ENCODE measurements at places on chromosomes 7 and 10.
A peak's percentile ranks its signal among the peaks of the same experiment; 100 is the strongest.

DNA sequence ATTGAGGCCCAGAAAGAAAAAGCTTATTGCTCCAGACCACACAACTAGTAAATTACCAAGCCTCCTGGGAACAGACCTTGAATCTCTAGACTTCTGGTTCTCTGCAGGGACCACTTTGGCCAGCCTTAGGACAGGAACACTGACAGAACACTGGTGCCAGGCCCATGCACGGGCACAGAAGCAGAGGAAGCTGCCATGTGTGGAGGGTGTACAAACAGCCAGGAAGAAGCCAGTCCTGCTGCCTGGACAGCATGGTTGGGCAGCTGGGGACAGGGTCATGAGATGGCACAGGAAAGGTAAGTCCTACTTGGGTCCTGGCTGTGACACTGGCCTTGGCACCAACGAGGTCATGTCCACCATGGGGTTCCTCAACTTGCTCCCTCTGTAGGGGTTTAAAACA lies 19.2 kb downstream of the MMRN2 start:
- no peak for DNase-seq

GRCh38 chr10:93075369-93076221 lies 1.9 kb downstream of the CYP26A1 start:
- DNase-seq: peak; percentile 49

GRCh38 chr7:116575853-116576252 lies 51.0 kb downstream of the CAV1 start:
- DNase-seq: no peak

DNA sequence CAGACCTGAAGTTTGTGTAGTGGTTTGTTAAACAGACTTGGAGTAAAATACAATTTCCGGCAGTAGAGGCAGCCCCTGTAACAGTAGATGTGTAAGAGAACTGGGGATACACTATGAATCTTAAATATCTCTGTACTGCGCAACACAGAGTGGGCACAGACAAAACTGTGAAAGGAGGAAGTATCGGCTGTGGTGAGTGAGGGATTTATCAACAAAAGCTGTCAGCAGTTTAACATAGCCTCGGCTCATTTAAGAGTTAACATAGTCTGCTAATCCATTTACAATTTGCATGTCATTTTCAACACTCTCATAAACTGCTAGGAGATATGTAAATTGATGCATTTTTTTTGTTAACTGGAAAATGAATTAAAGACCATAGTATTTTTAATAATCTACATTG lies 225.2 kb downstream of the ZWINT start:
- DNase-seq: no peak

DNA sequence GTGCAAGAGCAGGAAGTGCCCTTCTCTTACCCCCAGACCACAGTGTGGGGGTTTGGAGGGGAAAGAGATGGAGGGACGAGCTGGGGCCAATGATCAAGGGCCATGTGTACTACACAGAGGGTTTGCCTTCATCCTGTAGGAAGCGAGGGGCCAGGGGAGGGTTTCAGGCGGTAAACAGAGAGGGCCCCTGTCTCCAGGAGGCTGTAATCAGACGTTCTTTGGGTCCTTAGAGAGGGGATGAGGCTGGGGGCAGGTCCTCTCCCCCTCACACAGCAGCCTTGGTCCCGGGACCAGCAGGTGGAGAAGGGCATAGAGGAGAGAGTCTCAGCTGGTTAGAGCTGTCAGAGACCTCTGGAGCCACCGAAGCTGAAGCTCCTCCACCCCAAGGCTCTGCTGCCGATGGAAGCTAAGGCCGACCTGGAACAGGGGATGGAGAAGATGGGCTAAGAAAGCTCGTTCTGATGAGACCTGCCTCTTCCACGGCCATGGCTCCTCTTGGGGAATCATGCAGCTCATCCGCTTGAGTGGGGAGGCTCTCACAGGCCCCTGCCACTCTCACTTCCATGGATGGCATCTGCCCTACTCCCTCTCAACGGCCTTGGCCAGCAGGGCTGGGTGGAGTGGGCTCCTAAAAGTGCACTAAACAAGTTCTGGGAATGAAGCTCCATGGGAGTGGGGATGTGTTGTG lies 3.5 kb downstream of the LOXL4 start:
- DNase-seq: no peak

DNA sequence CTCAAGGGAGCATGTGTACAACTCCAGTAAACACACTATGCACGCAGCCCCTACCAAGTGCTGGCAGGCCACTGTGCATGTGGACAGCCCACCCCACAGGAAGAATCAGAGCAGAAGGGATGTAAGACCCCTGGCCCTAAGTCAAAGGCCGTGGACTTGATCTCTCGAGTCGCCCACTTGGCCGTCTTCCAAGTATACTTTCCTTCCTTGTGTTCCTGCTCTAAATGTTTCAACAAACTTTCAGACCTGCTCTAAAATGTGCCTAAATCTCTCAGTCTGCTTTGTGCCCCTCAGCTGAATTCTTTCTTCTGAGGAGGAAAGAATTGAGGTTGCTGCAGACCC lies 21.1 kb upstream of the NOM1 start:
- DNase-seq: no peak

GRCh38 chr7:74178632-74179031 lies 4.5 kb downstream of the EIF4H start:
- DNase-seq: no peak

DNA sequence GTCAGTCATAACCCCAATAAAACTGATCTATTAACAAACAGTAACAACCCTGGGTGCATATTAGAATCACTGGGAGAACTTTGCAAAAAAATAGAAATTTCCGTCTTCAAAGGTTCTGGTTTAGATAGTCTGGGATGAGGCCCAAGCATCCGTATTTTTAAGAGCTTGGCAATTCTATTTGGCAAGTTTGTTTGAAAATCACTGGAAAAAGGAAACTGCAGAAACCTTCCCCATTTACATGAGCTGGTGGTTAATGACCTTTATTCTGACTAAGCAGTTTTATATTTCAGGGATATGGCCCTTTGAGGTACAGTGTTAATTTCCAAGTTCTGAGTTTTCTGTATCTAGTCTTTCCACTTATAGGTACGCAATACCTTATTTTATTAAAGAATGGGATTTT lies 115.8 kb upstream of the PRR15 start:
- no peak for DNase-seq

DNA sequence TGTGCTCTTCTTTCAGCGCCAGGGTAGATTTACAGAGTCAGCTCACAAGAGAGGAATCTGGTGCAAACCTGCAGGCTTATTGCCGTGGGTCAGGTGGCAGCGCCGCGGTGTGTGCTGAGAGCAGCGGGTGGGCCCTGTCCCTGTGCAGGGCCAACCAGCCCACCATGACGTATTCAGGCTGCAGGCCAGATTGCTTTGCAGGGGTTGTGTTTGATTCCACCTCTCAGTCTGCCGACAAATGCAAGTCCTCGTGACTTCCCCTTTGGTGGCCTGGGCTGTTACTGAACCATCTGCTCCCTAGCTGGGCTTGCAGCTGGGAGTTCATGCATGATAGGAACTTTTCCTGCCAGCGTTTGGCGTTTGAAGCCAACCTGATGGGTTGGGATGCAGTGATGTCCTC lies 66.7 kb upstream of the LEP start:
- no peak for DNase-seq

GRCh38 chr10:78524941-78525340 lies 491.3 kb downstream of the RPS24 start:
- DNase-seq: no peak

Data from cardiac septum (tissue), 1 donor.